Activated CD8-positive, alpha-beta T cell treated with anti-CD3 and anti-CD28 coated beads, Interleukin-2, amount 10 ng/mL, durations not matched to agents 7 days and 5 days (primary cell): ENCODE measurements at places on chromosomes 7 and 10. TPM values are rescaled to one million over a fixed set of nuclear protein-coding genes. Genes with fewer than 3 reads are reported as not detected.

METTL2B gene
- 32.2 TPM for total RNA-seq

EPHB4 gene
- total RNA-seq = 1.5 TPM

TSPAN14 gene
- 117 TPM for total RNA-seq

KCND2 gene
- total RNA-seq = not detected

DNA sequence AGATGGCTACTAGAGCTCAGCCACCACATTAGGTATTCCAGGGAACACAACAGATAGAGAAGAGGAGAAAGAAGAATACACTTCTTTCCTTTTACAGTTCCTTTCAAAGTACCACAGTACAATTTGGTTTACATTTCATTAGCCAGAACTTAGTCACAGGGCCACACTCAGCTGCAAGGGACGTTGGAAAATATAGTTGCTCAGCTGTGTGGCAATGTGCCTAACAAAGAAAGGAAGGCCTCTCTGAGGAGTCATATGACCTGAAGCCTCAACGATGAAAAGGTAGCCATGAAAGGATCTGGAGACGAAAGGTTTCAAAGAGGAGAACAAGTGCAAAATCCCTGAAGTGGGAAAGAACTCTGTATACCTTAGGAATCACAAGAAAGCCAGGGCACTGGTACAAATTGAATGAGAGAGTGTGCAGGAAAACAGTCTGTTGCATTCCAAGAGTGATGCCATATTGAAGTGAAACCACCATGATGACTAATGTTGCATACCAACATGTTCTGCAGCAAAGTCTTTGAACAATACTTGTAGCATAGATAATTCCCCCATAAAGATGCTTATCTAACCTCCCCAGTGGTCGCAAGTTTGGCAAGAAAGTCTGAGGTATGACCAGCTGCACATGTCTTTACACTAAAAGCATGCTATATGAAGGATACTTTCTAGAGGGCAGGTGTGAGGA, 278.9 kb downstream of the HPSE2 start:
- DNase-seq = no peak

- no peak for DNase-seq
These were observed 23.5 kb downstream of the ABLIM1 start for GRCh38 chr10:114634609-114634979.

DNA sequence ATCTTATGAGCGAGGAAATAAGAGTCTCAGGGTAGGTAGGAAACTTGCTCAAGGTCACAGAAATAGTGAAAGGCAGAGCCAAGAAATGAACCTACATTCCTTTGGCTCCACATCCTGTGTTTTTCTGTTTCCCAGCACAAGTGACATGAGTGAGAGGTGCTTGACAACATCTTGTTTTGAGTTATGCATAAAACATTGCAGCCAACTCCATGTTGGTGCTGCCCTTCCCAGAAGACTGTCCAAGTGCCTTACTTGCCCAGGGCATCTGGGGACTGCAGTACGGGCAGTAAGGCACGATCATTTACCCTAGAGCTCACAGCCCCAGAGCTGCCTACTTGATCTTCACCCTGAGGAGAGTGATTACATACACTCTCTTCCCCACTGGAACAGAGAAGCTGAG, 148.8 kb downstream of the NOC3L start:
- no peak for DNase-seq

DNA sequence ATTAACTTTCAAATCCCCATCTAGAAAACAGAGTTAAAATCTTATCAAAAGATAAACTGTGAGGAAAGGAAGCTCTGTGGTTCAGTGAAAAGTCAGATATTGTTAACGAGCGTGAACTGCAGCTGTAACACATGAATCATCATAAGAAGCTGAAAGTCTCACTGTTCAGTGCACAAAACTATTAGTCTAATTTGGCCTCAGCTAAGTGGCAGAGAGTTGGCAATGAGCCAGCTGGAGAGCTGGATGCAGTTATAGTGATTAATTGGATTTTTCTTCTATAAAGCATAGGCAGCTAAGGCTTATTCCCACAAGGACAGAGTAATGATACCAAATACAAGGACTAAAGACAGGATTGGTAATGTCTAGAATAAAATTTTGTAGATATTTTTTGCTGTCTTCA, 101.1 kb upstream of the ABCB5 start:
- DNase-seq = no peak

- no peak for DNase-seq
These were observed 33.0 kb upstream of the EMX2 start for GRCh38 chr10:117509573-117509972.

GRCh38 chr7:120400806-120401455, 128.0 kb downstream of the KCND2 start:
- no peak for DNase-seq

DNA sequence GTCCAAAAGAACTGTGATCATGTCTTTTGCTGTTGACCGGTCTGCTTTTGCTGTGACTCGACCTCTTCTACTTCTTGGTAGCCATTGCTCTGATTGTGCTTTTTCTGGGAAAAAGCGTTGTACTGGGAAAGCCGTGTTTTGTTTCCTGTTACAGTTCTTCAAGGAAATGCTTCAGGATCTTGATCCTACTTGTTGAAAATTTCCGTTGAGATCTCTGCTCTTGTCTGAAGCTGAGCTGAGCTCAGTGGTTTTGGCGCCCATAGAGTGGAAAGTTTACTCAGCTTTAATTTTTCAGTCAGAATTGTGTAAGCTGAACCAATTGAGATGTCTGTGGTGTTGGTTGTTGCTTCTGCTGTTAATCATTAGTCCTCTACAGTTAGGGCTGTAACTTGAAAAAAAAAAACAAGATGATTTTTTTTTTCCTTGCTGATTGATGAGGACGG, 302.2 kb downstream of the CCDC3 start:
- DNase-seq = no peak

DNA sequence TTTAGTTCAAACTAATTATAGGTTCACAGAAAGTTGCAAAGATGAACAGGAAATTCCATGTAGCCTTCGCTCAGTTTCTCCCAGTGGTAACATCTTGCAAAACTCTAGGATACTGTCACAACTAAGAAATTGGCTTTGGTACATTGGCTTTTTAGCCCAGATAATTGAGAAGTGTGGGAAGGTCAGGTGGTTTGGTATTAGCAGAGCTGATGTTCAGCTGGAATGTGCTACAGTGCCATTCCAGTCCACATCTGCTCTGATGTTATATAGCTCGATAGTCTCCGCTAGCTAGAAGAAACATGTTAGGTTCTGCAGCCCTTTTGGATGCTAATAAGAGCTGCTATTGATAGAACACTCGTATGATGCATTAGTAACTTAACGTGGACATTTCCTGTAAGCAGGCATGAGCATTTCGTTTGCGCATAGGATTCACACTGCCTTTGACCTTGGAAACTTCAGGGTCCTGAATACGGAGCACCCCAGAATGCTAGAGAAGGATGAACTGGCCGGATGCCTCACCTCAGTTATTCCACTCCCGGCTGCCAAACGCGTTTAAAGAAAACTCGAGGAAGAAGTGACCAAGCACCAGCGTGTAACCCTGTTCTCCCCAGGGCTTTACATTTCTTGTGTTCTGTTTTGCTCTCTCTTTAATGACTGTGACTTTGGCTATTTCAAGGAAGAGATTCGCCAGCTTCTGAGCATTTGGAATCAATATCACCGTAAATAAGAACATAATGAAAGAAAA, 271.4 kb downstream of the GALNT17 start:
- DNase-seq = no peak

DNA sequence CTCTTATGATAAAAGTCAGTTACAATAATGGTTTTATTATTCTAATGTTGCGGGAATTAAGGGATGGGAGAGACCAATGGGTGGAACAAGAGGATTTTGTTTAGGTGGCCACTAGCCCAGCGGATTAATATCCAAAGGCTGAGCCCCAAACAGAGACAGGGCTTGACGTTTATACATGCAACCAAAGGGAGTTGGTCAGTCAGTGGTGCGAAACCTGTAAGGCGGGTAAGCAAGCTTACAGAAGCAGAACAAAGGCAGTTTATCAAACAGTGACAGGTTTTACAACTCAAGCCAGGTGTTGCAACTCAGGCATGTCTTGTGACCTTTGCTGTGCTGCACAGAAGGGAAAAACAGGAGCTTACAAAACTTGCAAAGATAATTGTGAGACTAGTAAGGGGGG, 622.9 kb upstream of the MBL2 start:
- no peak for DNase-seq

DNA sequence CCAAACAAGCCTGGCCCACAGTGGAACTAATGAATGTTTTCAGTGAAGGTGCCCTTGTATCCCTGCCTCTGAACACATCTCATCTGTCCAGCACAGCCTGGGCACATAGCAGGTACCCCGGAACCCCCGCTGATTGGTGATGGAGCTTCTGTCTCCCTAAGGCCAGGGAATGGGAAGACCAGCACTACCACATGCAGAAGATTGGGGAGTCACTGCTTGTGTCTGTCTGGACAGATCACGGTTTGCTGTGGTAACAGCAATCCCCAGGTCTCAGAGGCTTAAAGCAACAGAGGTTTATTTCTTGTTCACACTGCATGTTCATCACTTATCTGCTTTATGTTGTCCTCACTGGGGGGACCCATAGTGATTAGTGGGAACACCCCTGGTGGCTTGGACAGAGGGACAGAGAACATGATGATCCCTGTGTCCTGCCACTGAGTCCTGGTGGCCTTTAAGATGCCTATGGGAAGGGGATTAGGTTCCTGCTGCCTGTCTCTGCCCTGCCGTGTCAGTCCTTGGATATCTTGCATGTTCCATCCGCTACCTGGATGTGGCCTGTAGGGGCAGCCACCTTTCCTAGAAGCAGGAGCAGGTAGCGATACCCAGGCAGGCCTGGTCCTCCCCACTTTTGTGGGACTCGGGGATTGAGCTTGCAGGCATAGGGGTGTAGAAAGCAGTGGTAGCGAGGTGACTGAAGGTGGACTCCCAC, 3.6 kb downstream of the TSPAN14 start:
- no peak for DNase-seq
